ENCODE measurements at places on chromosomes 1 and 21.

- DNase-seq = no peak
Observed at GRCh38 chr1:203228670-203229069, 803 bp downstream of the CHIT1 start.

DNA sequence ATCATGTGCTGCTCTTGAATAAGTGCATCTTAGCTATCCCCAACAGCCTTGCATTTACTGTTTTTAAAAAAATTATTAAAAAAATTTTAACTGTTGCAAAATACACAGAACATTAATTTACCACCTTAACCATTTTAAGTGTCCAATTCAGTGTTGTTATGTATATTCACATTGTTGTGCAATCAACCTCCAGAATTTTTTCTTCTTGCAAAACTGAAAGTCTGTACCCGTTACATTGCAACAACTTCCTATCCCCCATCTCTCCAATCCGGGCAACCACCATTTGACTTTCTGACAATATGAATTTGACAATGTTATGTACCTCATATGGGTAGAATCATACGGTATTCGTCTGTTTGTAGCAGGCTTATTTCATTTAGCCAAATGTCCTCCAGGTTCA, 83.1 kb downstream of the FMN2 start:
- DNase-seq = no peak

- no peak for DNase-seq
Observed at GRCh38 chr1:54606096-54606989, 17.0 kb downstream of the FAM151A start.

DNA sequence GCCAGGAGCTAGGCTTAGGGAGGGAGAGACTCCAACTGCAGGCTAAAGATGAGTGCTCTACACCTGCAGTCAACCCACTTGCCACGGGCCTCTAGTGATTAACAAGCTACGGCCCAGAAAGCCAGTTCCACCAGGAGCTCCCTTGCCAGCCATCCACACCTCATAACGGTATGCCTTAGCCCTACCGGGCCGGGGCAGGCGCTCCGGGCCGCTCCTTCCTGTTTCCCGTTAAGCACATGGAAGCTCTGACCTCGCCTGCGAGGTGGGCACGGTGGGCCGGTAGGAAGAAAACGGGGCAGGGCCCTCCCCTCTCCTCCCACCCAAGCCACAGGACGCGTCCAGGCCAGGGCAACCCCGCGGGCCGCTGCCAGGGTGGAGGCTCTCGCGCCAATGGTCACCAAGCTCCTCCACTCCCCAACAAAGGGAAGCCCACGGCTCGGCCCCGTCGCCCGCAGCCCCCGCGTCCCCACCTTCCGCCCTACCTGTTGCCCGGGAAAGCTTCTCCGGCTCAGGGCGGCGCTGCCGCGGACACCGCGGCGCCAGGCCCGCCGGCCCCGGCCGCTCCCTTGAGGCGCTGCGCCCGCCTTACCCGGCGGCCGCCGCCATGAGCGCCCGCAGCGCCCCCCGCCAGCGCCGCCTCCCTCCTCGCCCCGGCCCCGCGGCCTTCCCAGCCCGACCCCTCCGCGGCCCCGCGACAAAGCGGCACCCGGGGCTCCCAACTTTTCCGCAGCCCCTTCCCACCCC, 627 bp downstream of the CERS2 start:
- no peak for DNase-seq

DNA sequence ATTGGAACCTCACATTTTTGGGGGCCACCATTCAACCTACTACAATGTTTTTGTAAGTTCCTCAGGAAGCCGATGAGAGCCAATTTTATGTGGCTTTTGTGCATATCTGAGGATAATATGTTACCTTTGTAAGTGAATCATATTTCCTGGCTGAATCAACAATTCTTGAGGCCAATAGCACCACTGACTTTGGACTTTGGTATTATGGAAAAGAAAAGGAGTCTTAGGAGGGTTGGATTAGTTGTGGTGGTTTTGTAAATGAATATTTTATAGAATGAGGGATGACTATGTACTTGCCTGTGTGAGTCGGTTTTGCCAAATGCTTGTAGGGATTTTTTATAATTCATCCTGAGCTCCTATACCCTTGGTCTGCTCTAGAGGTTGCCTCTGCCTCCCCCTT, 181.5 kb upstream of the HMGB4 start:
- DNase-seq = no peak

DNA sequence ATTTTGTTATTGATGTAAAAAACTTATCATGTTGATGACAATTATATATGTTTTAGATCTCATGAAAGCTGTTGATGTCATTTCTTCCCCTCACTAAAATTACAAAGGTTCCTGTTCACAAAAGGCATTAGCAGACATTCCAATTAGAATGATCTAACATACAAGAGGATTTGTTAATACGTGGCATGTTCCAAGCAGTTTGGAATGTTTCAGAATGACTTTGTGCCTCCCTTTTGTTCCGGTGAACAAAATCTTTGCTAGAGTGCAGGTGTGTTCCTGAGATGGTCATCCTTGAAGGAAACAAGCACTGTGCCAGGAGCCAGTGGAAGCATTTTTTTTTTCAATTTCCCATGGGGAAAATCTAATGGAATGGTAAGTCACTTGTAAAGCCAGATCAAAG, 108.0 kb upstream of the KCTD3 start:
- DNase-seq = no peak

- DNase-seq = no peak
Observed at GRCh38 chr1:218828125-218828650, 345.5 kb upstream of the LYPLAL1 start.

- no peak for DNase-seq
Observed at GRCh38 chr1:189524501-189524900, 953.2 kb downstream of the BRINP3 start.

GRCh38 chr1:217891966-217892365, 260.8 kb downstream of the SPATA17 start:
- DNase-seq = no peak

- no peak for DNase-seq
Observed at GRCh38 chr1:18886003-18886335, 16.4 kb downstream of the ALDH4A1 start.

- DNase-seq = no peak
Observed at GRCh38 chr1:33180226-33180910, 1.5 kb downstream of the TRIM62 start.

DNA sequence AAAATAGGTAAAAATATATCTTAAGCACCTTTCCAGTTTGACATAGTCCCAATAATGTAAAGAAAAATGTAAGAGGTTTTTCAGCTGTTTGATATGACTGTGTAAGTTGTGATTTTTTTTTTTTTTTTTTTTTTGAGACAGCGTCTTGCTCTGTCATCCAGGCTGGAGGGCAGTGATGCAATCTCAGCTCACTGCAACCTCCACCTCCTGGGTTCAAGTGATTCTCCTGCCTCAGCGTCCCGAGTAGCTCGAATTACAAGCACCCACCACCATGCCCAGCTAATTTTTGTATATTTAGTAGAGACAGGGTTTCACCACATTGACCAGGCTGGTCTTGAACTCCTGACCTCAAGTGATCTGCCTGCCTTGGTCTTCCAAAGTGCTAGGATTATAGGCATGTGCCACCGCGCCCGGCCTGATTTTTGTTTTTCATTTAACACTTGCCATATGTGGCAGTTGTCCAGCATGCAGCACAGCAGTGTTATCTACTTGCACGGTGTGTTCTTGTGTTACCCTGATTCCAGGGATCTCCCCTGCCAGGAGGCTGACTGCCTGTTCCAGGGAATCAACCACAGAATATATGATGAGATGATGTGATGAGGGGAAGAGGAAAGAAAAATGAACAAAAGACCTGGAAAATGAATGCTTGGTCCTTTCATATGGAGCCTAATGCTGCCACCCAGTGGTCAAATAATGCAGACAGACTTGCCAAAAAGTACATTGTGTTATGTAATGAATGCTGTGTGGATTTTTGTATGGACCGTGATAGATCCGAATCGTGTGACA, 79.0 kb downstream of the RAVER2 start:
- DNase-seq = peak; percentile 63

GRCh38 chr1:213484333-213484732, 433.3 kb downstream of the RPS6KC1 start:
- DNase-seq = no peak

GRCh38 chr1:206674745-206675175, 9.9 kb upstream of the MAPKAPK2 start:
- no peak for DNase-seq

- no peak for DNase-seq
Observed at GRCh38 chr1:23799570-23800399, 769 bp downstream of the GALE start.

- no peak for DNase-seq
Observed at GRCh38 chr1:215005078-215005477, 77.5 kb upstream of the KCNK2 start.

GRCh38 chr21:44571844-44572782, 1.4 kb upstream of the KRTAP10-4 start:
- DNase-seq = no peak

DNA sequence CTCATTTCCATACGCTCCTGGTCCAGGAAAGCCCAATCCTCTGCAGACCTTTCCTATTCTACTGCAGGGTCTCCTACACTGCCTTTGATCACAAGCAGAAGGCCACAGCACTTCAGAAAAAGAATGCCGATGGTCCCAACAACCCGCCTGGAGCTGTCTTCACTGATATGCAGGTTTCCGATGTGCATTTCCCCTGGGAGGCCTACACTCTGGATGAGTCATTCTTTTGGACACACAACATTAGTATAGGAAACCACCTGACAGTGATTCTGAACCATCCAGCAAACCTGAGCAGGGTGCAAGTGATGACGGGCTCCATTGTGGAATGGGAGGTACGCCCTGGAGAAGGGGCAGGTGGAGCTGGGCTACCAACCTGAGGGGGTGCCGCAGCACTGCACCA, 15.0 kb downstream of the PCAT6 start:
- DNase-seq = no peak

- DNase-seq = no peak
Observed at GRCh38 chr1:245987219-245987545, 519.9 kb downstream of the SMYD3 start.

DNA sequence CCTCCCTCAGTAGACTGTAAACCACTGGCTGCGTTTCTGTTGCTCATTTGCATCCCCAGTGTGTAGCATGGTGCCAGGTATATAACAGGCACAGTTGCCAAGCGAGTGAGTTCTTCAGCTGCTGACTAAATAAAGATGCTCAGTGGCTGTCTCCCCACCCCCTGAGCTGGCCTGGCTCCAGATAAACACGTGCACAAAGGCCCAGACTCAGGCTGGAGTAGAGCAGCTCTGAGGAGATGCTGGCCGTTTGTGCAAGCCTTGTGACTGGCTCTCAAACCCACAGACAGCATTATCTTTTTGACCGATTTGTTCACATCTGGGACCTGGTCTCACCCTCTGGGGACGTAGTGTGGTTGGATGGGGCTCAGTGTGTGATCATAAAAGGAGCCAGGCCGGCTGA, 7.1 kb downstream of the CHRNB2 start:
- DNase-seq = no peak

DNA sequence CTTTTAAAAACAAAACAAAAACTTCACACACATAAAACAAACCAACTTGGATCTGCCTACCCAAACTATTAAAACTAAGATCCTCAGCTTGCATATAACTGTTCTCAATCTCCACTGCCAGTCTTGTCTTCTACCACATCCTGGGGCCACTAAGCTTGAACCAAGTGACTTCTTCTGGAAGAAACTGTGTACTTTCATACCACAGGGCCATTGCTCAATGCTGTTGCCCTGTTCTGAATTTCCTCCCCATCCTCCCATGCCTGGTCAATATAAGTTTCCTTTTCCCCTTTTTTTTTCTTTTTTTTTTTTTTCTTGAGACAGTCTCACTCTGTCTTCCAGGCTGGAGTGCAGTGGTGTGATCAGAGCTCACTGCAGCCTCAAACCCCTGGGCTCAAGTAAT, 109.9 kb downstream of the KIAA0319L start:
- DNase-seq = no peak

DNA sequence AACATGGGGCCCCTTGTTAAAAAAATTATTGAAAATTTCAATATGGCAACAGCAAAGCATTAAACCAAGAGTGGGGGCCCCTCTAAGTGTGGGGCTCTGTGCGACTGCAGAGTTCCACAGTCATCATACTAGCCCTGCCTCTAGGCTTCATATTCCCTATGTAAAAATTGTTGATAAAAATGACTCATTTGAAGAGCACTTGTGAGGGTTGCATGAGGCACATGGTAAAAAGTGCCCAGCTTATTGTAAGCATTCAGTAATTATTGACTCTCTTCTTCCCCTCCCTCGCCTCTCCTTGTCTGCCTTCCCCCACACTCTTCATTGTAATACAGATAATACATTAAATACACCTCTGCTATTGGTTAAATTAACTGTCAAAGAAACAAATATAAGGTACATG, 86.7 kb upstream of the PTBP2 start:
- DNase-seq = no peak

DNA sequence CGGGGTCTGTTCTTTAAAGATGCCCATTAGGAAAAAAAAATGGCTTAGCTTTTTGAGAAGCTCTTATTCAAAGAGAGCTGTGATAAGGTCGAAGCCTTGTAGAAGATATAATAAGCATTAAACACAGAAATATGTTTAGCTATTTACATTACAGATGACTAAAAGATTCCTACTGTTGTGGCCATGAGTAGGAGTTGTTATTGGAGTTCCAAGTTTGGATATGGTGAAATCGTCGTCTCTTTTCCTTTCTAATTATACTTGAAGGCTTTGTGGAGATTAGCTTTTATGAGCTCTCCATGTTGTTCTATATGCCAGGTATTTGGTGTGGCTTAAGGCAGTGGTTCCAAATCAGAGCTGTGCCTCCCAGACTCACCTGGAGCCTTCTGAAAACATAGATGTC, 79.9 kb upstream of the LAMC2 start:
- DNase-seq = no peak

DNA sequence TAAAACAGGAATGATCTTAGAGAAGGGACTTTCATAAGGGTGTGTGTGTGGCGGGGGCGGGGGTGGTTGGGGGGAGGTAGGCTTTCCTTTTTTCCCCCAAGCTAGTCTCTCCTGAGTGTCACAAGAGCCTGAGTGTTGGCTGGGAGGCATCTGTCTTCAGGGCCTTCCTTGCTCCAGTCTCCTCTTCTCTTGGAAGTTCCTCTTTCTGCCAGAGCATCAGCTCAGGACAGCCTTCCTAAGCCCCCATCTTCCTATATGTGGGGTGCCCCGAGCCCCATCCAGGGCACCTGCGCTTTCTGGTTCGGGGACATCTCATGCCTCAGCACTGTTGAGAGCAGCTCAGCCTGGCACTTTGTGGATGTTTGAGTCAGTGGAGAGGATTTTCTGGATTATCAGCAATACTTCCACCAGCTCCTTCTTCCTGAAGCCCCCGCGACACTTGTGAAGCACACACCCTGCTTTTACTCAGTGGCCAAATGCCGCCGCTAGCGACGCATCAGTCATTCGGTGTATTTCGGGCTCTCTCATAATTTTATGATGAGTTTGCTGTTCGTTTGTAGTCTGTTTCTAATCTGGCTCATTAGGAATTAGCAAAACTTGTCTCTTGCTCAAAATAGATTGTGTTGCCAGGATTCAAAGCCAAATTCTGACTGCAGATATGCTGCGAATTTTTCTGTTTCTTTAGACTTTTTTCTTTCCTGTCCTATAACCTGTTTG, 61.7 kb downstream of the GALNT2 start:
- DNase-seq = no peak

GRCh38 chr1:219726480-219727272, 113.8 kb upstream of the ZC3H11B start:
- no peak for DNase-seq
